Chondrocyte (in vitro differentiated cells): ENCODE measurements at places on chromosomes 12 and 14. TPM values are rescaled to one million over a fixed set of nuclear protein-coding genes. Genes with fewer than 3 reads are reported as not detected.

DNA sequence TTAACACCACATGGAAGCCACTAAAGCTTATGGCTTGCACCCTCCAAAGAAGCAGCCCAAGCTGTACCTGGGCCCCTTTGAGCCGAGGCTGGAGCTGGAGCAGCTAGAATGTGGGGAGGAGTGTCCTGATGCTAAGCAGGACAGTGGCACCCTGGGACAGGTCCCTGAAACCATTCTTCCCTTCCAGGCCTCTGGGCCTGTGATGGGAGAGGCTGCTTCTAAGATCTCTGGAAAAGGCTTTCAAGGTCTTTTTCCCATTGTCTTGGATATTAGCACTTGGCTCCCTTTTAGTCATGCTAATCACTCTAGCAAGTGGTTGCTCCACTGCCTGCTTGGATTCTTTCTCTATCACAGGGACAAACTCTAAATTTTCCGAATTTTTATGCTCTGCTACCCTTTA is 40.9 kb downstream of the OSBPL8 start:
- DNase-seq, result no peak

- no peak for DNase-seq
These were observed 36.0 kb upstream of the GNPNAT1 start for GRCh38 chr14:52827426-52827825.

DNA sequence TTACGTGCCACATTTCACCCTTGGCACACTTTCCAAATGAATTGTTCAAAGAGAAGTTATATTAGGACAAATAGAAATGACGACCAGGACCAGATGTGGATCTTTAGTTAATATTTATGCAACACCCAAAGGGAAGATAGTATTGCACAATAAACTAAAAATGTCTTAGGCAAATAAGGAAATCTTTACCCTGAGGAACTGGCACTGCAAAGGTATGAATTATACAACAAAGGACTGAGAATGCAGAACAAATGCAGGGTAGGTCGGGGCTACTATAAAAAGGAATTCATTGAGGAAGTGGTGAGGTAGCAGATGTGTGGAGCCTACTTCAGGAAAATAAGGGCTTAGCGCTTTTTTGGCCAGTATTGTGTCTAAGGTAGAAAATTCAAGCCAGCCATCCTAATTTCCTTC is 3.9 kb upstream of the TMTC2 start:
- no peak for DNase-seq

DNA sequence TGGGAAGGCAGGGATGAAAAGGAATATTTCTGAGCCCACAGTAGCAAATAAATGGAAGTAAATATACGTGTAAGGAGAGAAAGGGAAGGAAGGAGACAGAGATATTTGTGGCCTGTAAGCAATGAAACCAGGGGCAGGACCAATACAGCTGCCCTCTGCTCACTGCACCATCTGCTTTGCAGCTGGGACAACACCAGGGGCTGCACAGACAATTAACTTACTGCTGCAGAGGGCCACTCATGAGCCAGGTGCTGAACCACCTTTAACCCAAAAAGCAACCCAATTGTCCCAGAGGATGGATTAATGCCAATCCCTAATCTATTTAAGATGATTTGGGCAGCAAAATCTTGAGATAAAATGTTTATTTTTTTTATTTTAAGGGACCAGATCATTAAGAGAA is 30.6 kb upstream of the TMX1 start:
- no peak for DNase-seq

GRCh38 chr12:10558301-10558700 is 52.6 kb downstream of the EIF2S3B start:
- no peak for DNase-seq

GRCh38 chr14:105878554-105878953 is 352.2 kb downstream of the TMEM121 start:
- peak; percentile 76 for DNase-seq

GRCh38 chr14:76109087-76109880 is 42.4 kb upstream of the GPATCH2L start:
- DNase-seq, result no peak

CRADD gene
- 9.1 to 12.6 TPM (median 9.8 TPM) in 3 replicates for total RNA-seq

- no peak for DNase-seq
These were observed 16.2 kb downstream of the ALG10B start for GRCh38 chr12:38332814-38333213.

DNA sequence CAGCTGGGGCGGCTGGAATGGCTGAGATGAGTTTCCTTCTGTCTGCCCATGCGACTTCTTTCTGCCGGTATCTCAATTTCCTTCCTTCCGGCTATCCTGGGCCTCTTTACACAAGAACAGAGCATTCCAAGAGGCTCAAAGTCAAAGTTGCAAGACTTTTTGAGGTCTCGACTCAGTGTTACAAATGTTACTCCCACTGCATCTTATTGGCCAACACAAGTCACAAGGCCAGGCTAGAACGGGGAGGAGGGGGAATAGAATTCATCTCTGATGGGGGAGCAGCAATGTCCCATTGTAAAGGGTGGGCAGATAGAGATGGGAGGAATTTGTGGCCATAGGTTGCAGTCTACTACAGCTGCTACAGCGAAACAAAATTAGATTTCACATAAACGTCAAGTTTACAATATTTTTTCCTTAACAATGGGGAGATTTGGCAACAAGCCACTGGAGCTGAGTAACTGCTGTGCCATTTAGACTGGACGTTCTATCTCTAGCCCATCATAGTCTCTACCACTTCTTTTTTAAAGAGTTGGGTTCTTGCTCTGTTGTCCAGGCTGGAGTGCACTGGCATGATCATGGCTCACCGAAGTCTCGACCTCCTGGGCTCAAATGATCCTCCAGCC is 9.5 kb upstream of the NYNRIN start:
- no peak for DNase-seq

GPR65 gene
- not detected in 3 replicates for total RNA-seq

- no peak for DNase-seq
These were observed 11.7 kb downstream of the COCH start for GRCh38 chr14:30885840-30886740.

GRCh38 chr14:98592611-98593170 is 679.3 kb downstream of the BCL11B start:
- no peak for DNase-seq

GRCh38 chr14:53408175-53408879 is 255.2 kb upstream of the DDHD1 start:
- no peak for DNase-seq

DNA sequence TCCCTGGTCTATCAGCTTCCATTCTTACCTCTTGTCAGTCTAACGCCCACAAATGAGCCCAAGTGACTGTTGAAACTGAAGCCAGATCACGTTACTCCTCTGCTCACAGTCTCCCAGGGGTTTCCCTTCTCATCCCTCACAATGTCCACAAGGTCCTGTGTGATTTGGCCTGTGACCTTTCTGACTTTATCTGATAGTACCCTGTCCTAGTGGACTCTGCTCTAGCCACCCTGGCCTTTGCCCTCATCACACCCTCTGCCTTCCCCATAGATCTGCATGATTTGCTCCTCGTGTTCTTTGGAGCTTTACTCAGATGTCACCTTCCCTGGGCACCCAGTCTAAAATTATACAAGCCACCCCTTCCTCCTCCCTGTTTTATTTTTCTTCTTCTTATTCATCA is 55.5 kb downstream of the RDH12 start:
- no peak for DNase-seq

DNA sequence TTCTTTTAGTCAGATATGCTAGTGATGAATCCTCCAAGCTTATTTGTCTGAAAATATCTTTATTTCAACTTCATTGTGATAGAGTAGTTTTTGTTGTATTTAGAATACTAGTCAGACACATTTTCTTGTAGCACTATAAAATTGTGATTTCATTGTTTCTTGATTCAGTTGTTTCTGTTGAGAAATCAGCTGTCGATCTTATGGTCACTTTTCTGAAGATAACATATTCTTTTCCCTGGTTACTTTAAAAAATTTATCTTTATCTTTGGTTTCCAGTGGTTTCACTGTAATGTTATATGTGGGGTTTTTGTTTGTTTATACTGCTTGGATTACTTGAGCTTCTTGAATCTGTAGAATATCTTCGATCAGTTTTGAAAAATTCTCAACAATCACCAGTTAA is 426.1 kb downstream of the SOX5 start:
- DNase-seq, result no peak

GRCh38 chr12:94929780-94930179 is 73.7 kb downstream of the NDUFA12 start:
- no peak for DNase-seq

DNA sequence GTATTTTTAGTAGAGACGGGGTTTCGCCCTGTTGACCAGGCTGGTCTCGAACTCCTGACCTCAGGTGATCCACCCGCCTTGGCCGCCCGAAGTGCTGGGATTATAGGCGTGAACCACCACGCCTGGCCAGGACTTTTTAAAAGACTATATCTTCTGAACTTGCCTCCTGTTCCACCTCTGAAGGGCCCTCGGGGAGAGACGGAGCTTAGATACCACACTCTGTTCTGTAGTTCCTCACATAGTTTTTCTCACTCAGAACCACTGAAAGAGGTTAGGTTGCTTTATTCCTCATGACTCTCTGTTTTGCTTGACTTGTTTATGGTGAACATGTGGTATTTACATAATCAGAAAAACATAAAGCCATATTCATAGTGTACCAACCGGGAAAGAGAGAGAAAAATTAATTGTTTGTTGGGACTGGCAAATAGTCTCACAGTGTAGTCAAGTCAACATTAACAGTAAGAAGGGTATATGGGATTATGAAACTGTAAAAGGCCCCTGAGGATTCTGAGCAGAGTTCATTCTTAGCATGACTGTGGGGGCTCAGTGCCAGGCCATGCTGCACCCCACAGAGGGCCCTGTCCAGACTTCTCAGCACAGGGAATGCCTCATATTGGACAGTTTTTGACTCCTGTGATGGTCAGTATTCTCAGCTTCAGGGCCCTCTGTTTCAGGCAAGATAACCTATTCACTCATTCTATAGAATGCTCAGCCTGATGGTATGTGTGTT is 342.3 kb downstream of the ZFP36L1 start:
- no peak for DNase-seq

CATSPERB gene
- 0.99 to 2.8 TPM (median 2.2 TPM) in 3 replicates for total RNA-seq

- no peak for DNase-seq
These were observed 230.3 kb downstream of the BCAT1 start for GRCh38 chr12:24718617-24719016.

DNA sequence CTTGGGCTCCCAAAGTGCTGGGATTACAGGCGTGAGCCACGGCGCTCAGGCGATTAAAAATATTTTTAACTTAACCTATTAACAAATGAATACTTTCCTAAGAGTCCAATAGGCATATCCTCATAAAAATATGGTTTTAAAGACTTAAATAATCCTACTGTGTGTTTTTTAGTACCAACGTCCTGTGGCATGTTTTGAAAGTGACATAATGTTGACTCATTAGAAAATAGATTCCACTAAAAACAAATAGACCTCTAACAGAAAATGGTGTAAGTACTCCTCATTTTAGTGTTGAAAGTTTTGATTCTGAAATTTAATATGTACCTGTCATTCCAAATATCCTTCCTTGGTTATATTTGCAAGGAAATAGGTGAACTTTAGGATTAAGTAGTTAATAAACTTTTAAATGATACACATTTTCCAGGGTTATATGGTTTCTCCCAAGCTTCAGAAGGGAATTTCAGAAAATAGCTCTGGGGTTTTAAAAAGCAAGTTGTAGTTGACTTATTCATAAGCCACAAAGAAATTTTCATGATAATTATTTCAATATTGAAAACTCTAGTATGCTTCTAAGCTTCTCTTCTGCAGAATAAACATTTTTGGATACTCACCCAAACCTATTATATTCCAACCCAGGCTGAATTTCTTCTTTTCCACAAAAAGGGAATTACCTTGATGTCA is 12.1 kb upstream of the LUM start:
- DNase-seq, result no peak

NRL gene
- 1.2 to 1.6 TPM (median 1.3 TPM) in 3 replicates for total RNA-seq

NFATC4 gene
- 93.4 to 99.2 TPM (median 97.7 TPM) in 3 replicates for total RNA-seq

- no peak for DNase-seq
These were observed 228.3 kb downstream of the RAD51B start for GRCh38 chr14:68047906-68048305.

PTGER2 gene
- 1.7 to 3.8 TPM (median 2.5 TPM) in 3 replicates for total RNA-seq

DNA sequence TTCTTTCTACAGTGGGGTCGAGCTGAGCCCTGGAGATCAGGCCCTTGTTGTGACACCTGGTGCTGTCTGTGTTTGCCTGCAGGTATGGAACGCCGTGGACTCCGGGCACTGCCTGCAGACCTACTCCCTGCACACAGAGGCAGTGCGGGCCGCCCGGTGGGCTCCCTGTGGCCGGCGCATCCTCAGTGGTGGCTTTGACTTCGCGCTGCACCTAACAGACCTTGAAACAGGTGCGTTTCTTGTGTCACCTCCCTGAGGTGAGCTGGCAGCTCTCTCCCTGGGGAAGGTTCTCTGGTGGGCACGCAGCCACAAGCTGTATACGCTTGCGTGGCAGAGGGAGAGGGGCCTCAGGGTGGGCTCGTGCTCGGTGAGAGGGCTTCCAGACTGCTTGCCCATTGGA is 119.3 kb downstream of the BEGAIN start:
- no peak for DNase-seq

- no peak for DNase-seq
These were observed 31.5 kb upstream of the BHLHE41 start for GRCh38 chr12:26156201-26156871.

DNA sequence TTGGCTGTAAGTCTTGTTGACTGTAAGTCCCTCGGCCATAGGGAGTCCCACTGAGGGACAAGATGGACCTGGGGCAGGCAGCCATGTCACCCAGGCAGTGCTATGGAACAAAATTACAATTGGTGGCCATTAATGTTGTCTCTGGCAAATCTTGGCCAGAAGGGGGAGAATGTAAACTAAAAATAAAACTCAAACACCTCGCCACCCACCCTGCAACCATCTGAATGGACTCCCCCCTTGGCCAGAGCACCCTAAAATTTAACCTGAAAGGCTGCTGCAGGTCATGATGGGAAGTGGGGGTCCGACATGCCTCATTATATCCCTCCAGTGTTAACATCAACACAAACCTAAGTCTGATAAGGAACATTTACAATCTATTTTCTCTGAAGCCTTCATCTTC is 8.2 kb downstream of the SLC22A17 start:
- no peak for DNase-seq

DNA sequence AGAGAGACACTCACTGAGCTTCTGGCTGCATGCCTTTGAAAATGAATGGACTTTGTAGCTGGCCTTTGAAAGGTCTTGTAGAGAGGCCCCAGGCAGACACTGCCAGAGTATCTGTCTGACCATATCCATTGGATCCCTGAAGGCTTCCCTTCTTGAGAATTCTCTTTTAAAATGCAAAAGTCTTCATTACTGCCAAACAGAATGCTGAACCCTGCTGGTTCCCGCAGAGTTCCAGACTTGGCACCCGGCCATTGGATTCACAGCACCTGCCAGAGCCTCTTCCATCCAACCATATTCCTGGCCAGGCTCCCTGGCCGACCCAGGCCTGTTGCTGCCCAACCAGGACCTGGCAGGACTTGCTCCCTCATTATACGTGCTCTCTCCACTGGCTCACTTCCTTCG is 182.5 kb downstream of the GXYLT1 start:
- peak; percentile 77 for DNase-seq

TNFAIP2 gene
- 1.9 to 16.7 TPM (median 13.3 TPM) in 3 replicates for total RNA-seq
